Activated naive CD8-positive, alpha-beta T cell treated with anti-CD3 and anti-CD28 coated beads, Interleukin-2, amount 50 U/mL, for 24 hours (primary cell): ENCODE measurements at places on chromosomes 7 and 10.
A peak's percentile ranks its signal among the peaks of the same experiment; 100 is the strongest.

- DNase-seq, result no peak
Observed at GRCh38 chr7:27243340-27244163, 950 bp downstream of the EVX1 start.

DNA sequence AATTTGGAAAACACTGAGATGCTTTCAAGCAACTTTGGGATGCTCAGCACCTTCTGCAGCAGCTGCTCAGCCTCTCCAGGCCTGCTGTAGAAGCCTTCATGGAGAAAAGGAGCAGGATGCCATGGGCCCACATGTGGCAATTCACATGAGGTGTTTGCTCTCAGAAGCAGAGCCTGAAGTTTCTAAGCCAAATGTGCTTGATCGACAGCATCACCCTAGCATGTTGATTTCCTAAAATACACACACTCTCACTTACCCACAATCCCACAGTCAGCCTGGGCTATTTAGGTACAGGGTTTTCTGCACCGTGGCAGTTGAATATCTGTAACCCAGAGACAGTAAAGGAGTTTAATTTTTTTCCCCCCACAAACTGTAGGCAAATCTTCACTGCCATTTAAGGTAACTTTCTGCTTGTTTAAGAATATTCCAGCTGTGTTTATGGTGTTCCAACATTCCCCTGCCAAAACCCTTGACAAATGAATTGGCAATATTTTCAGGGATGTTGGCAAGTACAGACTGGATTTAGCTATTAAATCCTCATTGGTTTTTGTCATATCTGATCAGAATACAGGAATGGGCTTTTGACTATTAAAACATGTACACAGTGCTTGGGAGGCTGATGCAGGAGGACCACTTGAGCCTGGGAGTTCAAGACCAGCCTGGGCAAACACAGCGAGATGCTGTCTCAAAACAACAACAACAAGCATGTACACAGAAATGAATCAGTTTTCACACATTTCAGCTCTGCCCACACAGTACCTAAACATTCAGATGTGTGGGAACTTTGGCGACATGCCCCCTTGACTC, 244.2 kb downstream of the CELF2 start:
- DNase-seq, result no peak

DNA sequence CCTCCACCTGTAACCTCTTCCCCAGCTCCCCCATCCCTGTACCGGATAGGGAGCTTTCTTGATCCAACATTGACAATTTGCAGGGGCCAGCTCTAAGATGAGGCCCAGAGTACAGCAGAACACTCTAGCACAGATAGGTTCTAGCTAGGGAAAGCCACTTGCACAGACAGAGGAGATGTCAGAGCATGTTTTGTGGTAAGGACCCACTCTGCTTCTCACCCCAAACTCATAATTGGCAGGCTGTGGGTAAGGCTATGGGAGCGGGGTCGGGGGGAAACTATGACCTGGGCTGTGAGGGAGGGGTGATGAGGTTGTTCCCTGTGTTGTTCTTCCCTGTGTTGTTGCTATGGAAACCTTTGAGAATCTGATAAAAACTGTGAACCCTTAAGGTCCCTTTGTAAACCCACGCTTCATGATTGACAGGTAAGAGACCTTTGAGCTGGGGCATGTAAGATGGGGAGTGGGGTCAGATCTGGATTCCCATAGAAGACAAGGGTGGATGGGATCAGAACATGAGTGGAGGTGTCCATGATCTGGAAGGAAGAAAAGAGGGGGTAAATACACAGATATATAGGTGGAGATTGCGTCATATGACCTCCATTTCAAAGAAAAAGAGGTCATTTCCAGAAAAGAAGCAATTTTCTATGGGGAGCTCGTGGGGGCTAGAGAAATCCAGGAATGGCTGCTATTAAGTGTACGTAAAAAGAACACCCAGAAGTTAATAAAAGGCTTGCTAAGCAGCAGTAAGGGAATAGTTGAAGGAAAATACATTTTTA, 4.0 kb downstream of the CALD1 start:
- no peak for DNase-seq

GRCh38 chr7:17144322-17144721, 154.1 kb upstream of the AHR start:
- DNase-seq, result peak; percentile 54
